ENCODE measurements at places on chromosomes 2 and 18.

DNA sequence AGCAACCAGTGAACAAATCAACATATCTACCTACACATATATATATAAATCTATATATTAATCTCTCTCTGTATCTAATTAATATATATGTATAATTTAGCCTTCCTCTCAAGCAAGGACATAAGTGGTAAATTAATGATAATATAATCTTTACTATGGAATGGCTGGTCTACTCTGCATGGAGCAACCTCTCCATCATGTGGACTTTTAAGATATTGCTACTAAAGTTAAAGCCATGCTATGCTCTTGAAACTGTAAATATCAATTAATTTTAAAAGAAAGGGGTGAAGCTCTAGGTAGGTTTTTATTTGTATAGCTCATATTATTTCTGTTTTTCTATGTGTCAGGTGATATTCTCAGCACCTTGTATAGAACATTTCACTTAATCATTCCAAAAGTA is 147.0 kb downstream of the PPP1R1C start:
- no peak for DNase-seq

GRCh38 chr2:10057231-10058107 is 14.1 kb downstream of the KLF11 start:
- DNase-seq: no peak

DNA sequence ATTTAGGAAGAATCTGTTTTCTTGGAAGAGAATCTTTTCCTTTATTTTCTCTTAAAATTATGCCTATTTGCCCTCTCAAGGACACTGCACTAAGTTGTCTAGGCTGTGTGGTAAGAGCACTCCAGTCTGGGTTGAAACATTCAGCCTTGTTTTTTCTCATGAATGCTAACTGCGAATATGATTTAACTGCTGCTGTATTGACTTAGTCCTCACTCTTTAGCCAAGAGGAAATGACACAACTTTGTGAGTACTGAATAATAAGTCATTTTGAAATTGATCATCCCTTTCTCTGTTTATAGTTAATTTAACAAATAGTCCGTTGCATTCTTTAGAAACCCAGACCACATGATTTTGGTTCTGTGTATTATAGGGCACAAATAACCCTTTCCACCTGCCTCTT is 4.5 kb upstream of the RND3 start:
- DNase-seq: no peak

GRCh38 chr2:44618251-44619023 is 256.7 kb downstream of the CAMKMT start:
- no peak for DNase-seq

DNA sequence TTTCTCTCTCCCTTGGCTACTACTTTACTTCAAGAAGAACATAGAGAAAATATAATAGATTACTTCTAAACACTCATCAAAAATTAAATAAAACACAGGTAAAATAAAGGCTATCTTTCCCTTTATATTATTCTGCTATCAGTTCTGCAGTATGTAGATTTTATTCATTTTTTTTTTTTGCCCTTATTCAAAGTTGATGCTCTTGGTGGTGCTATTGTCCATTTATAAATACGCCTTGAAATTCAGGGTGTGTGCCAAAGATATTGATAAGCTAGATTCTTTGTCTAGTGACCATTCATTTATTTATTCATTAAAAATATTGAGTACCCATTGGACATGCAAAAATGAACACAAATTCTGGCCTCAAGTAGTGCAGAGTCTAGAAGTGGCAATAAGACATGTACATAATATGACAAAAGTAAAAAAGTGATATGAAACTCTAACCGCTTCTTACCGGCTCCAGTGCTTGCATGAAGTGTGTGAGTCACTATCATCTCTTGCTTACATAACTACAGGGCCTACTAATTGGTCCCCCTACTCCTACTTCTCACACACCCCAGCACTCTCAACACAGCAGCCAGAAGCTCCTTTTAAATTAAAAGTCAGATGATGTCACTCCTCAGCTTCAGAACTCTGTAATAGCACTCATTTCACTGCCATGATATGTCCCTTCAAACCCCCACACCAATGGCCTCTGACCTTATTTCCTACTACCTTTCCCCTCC is 208.3 kb upstream of the FANCL start:
- no peak for DNase-seq

DNA sequence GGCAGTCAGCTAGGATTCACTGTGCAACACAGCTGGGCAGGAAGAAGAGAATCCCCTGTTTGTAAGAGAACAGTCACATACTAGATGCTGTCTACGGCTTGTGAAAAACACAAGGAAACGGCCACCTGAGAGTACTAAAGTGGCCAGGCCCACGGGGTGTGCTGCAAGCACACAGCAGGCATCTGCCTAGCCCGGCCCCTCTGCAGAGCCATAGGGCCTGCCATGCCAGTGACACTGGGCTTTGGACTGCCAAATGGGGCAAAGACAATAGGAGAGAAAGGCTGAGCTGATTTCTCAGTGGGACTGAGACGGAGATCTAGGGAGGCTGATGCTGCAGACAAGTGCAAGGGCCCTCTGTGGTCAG is 10.3 kb downstream of the TUBB6 start:
- no peak for DNase-seq

DNA sequence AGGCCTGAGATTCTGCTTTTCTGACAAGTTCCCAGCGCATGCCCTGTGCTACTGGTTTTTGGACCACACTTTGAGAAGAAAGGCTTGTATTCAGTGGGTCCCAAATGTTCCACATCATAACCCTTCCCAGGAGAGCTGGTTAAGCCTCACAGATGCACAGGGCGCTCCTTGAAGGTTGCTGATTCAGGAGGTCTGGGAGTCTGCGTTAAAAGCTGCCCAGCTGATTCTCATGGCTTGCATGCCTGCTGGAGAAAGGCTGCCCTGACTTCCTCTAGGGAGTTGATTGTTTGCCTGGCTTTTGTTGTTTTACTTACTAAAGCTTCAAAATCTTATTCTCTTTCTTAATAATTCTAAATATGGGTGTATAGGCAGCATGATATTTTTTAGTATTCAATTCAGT is 20.7 kb downstream of the CRYGD start:
- DNase-seq: no peak

GRCh38 chr2:189527041-189527750 is 53.4 kb downstream of the SLC40A1 start:
- no peak for DNase-seq

- no peak for DNase-seq
Observed at GRCh38 chr2:136766073-136766404, 694 bp downstream of the THSD7B start.

DNA sequence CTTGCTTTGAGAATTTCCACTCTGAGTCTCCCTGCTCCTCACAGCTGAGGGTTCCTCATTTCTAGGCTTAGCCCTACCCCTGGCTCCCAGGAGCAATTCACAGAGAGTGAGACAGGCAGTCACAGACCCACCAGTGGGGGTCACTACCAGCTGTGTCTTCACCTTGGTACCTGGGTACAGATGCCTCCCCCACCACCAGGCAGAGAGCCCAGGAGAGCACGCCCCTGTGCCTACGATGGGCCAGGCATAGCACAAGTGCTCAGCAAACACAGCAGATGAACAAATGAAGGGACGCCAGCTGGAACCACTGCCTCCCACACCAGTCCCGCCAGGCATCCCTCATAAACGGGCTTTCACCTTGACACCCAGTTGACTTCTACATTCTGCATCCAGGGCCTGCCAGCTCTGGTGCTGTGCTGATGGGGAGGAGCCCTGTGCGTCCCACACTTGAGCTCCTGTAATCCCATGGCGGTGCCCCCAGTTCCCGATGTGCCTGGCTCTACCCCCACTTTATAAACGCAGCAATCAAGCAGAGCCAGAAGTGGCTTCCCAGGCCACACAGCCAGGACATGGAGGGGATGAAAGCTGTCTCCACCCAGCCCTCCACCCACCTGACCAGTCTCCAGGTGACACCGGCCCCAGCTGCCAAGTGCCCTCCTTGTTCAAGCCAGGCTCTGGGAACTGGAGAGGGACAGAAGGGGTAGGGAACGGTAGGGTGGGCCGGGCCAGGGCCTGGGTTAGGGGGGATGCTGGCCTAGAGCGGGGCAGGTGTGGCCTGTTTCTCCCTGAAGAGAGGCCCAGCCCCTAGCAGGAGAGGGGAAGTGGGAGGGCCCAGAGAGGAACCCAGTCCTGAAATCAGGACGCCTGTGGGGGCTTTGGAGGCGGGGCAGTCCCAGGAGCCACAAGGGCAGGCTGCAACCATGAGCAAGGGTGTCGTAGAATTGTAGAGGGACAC is 42.5 kb downstream of the SCTR start:
- DNase-seq: no peak

GRCh38 chr2:20444993-20445910 is 1.6 kb upstream of the RHOB start:
- no peak for DNase-seq

DNA sequence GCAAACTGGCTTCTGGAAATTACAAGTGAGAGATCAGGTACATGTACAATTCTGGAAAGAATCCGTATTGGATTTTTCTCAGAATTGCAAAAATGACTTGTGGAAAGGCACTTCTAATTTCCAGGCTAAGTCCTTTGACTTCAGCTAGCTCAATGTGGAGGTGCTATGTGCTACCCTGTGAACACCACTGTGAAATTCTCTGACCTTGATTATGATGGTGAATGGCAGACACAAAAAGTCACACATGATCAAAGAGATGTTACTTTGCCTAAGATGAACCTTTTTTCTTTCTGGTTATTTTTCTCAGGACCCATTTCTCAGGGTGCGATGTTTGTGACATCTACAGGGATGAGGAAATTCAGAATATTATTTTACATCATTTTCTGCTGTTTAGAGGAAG is 856.6 kb upstream of the VRK2 start:
- no peak for DNase-seq

- DNase-seq: no peak
Observed at GRCh38 chr2:98734162-98734561, 3.2 kb upstream of the MGAT4A start.

DNA sequence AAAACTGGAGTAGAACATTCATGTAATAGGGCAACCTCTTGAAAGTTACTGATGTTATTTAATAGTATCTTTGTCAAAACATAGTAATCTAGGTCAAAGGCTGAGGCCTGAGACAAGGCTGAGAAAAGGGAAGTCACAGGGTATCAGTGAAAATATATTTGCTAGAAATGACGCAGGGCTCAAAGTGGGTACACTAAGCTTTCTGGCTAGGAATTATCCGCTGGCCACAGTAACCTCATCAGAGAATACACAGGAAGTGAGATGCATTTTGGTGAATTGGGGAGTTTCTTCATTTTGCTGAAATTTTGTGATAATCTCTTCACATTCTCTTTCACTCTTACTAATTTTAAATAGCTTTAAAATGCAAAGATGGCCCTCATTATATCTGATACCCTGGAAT is 206.8 kb downstream of the OTX1 start:
- DNase-seq: no peak
